CD4-positive, alpha-beta T cell treated with Interferon gamma for 1 hour (primary cell): ENCODE measurements at places on chromosomes 7 and 10.
A peak's percentile ranks its signal among the peaks of the same experiment; 100 is the strongest.

GRCh38 chr7:159272739-159273138 lies 128.1 kb upstream of the VIPR2 start:
- no peak for DNase-seq

- no peak for DNase-seq
Measured at GRCh38 chr10:72727130-72727529, 35.2 kb downstream of the MCU start.

DNA sequence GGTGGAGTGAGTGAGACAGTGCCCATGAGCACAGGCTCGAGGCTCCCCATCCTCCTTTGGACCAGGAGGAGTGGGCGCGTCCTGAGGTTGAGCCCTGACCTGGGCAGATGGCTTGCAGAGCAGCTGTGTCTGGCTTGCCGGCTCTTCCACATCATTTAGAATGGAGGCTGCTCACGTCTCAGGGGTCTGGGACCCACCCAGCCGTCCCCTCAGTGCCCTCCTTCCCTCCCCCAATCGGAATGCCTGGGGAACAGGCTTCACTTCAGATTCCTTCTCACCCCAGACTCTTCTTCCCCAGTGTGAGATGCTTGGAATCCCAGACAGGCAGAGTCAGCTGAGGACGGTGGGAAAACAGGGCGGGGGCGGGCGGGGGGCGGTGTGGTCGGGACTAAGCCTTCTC lies 968.6 kb upstream of the ZNF722 start:
- DNase-seq: no peak

DNA sequence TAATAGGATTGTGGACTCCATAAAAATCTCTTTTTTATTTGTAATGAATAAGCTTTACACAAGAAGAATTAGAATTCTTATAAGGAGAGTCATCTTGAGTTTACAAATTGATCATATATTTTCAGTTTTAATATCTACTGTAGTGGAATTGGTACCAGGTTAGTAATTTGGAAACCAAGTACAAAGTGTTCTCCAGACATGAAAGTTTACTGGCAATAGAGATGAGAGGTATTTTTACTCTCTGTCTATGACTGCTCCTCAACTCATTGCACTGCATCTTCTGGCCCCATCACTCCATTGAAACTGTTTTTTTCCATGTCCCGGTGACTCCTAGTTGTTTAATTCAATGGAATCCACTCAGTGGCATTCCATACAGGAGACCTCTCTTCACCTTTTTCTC lies 164.5 kb upstream of the SMIM30 start:
- no peak for DNase-seq

DNA sequence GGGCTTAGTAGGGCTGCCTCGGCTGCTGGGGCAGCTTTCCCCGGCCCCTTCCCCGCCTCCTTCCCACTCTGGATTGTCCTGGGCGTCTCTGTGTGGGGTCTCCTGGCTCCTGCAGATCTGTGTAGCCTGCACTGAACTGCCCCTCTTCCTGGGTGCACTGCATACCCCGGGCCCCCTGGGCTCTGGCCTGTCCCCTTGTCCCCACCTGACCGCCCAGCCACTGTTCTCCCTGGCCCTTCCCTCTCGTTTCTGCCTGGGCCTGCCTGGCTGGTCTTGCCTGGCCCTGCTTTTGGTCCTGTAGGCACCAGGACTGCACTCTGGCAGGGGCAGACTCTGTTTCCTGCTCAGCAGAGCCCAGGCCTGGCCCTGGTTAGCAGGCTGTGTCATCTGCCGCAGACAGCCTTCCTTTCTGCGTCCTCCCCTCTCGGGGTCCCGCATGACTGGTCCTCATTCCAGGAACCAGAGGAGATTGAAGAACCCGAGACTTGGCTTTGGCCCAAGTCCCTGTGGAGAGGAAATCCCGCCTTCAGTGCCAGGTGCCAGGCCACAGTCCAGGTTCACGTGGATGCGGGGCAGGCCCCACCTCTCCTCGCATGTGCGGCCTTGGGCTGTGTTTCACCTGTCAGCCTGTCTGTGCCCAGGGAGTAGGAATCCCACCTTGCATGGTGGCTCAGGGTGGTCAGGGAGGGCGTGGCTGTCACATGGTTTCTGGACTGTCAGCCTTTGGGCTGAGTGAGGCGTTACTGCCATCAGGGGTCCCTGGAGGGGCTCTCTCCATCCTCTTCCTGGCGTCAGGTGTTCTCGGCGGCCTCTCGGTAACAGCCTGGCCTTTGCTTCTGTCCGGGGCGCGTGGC lies 9.2 kb downstream of the INPP5A start:
- DNase-seq: peak; percentile 56

- no peak for DNase-seq
Measured at GRCh38 chr7:144822223-144822622, 13.6 kb downstream of the TPK1 start.

- no peak for DNase-seq
Measured at GRCh38 chr10:100739517-100740368, 5.6 kb upstream of the PAX2 start.

DNA sequence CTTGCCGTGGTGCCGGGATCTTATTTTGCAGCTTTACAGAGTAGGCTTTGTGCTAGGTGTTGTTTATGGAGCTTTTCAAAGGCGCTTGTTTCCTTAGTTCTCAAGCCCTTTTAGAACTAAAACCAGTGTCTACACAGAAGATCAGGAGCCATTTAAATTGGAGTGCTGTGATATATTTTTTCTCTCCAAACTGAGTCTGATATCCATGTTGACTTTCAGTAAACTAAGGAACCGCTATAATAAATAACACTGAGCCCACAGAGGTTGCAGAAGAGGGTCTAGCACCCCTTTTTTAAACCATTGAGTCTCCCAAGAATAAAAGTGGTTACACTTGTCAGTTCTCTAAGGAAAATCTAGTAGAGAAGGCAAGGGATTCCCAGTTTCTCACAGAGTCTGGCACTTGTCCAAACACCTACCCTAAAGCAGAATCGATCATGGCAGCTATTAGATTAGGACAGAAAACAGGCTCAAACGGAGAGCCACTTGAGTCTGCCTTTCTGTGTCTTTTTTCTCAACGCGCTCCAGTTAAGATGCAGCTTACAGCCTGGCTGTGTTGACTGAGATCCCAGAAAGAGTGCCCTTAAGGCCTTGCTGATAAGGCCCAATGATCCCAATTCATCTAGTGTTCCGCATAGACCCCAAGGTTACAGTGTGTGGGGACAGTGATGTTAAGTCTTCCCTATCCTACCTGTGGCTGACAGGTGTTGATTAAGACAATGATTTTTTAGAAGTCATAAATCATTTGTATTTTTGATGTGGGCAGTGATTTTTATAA lies 804 bp downstream of the TMEM106B start:
- no peak for DNase-seq

GRCh38 chr10:101291331-101292193 lies 62.3 kb upstream of the LBX1 start:
- peak; percentile 26 for DNase-seq

- no peak for DNase-seq
Measured at GRCh38 chr7:135023622-135024021, 37.3 kb downstream of the AGBL3 start.

GRCh38 chr7:26663874-26664273 lies 200.5 kb downstream of the SKAP2 start:
- no peak for DNase-seq

DNA sequence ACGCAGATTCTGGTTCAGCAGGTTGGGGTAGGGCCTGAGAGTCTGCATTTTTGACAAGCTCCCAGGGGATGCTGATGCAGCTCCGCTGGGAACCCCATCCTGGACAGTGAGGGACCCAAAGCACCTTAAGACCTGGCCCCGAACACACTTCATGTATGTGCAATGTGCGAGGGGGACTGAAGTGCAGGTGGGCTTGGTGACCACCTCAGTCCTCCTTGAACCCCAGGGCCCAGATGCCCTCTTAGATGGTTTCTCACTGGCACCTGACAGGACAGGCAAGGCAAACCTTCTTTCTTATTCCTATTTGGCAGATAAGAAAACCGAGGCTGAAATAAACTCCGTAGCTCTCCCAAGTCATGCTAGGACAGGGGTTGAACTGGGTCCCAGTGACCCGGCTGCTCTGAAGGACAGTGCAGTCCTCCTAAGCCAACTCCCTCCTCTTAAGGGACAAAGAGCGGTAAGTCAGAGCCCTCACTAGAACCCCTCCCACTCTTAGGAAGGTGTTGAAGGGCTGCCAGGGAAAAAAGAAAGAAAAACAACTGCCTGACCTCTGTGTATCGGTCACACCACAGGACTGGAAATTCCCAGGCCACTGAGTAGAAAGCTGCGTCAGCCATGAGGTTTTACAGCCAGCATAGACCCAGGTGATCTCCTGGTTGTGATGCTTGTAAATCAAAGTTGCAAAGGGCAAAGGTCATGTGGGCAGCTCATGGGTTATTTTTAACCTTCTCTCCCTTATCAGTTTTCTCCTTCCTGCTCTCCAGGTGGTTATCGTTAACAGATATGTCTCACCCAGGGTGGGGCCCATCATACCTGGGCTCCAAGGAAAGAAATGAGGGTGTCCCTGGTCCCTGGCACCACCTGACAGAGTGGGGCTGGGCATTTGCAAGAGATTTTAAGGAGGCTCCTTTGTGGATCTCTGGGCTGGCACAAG lies 90.9 kb upstream of the SMNDC1 start:
- DNase-seq: no peak

DNA sequence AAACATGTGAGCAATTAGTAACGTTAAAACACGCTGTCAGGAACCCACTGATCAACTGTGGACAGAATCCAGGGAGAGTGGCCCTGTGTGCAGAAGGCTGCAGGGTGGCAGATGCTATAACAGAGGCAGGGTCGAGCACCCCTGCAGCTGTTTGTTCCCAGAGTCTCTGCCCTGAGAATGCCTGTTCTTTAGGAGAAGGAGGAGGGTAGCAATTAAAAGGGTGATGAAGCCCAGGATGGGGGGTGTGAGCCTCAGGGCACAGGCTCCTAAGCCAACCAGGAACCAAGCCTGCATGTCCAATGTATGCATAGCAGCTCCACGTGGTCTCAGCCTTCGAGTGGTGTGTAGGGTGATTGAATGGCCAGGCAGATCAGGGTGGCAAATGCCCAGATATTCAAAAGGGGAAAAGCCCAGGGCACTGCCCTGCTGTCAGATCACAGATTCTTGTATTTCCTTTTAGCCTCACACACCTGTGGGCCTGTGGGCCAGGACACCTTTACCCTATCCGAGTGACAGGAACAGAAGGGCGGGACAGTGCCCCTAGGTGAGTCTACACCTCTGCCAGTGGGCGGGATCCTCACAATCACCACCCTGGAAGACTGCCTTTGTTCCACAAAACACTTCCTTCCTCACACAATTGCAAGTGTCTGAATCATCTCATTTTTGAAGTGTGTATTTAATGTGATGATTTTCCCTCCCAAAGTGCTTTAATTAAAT lies 7.3 kb downstream of the WDFY4 start:
- DNase-seq: no peak

GRCh38 chr7:12066004-12066403 lies 145.1 kb upstream of the TMEM106B start:
- DNase-seq: no peak

GRCh38 chr10:88184543-88185297 lies 321.3 kb downstream of the PTEN start:
- DNase-seq: no peak

- DNase-seq: no peak
Measured at GRCh38 chr10:83633547-83633946, 505.8 kb upstream of the GHITM start.

- DNase-seq: no peak
Measured at GRCh38 chr10:115503546-115503945, 410.4 kb downstream of the ATRNL1 start.

DNA sequence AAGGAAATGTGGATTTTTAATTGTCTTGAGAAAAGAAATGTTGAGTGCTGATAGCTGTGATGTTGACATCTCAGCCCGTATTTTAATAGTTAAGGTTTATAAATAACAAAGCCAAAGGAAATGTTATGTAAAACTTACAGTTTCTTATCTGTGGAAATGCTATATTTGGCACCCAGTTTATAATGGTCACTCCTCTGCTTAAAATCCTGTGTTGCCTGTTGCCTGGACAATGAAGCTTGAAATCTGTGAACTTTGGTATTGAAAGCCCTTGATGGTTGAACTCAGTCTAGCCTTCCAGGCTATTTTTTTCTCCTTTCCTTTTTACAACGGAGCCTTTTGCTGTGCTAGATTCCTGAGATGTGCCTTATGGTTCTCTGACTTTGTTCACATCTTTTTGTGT lies 46.5 kb downstream of the MCU start:
- no peak for DNase-seq

GRCh38 chr7:11341285-11341944 lies 367.7 kb downstream of the PHF14 start:
- no peak for DNase-seq

DNA sequence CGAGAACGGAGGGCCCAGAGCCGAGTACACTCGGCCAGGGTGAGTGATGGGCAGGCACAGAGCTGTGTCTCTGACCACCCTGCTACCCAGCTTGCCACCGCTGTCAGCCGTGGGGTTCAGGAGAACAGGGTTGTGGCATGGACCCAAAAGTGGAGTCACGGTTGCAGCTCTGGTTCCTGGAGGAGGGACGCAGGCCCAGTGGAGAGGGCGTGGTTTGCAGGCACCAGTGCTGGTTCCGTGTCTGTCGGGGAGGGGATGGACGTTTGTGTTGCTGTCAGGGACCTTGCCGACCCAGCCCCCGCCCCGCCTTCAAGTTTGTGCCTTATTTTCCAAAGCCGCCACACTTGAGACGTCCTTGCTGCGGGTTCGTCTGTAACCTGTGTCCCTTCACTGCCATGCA lies 45.1 kb upstream of the AP5Z1 start:
- DNase-seq: no peak

- DNase-seq: no peak
Measured at GRCh38 chr10:113027574-113028455, 77.8 kb downstream of the TCF7L2 start.

GRCh38 chr7:90025771-90026170 lies 128.5 kb upstream of the STEAP1 start:
- DNase-seq: no peak

DNA sequence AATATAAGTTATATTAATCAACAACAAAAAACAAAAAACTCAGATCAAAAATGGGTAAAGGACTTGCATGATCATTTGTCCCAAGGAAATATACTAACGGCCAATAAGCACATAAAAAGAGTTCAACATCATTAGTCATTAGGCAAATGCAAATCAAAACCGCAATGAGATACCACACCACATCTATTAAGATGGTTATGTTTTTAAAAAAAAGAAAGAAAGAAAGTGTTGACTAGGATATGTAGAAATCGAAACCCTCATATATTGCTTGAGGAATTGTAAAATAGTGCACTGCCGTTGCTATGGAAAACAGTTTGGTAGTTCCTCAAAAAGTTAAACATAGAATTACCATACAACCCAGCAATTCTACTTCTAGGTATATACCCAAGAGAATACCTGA lies 39.4 kb upstream of the CTNNA3 start:
- no peak for DNase-seq

GRCh38 chr10:12684784-12685183 lies 316.7 kb downstream of the CCDC3 start:
- DNase-seq: no peak

- peak; percentile 94 for DNase-seq
Measured at GRCh38 chr10:99732033-99732842, at the start of the genes COX15 and CUTC. TSS of gene COX15 (minus strand) at chr10:99732127. CDS start at chr10:99732049, 78 bp downstream. TSS of gene CUTC (plus strand) at chr10:99732234. CDS start at chr10:99732349, 115 bp downstream.

DNA sequence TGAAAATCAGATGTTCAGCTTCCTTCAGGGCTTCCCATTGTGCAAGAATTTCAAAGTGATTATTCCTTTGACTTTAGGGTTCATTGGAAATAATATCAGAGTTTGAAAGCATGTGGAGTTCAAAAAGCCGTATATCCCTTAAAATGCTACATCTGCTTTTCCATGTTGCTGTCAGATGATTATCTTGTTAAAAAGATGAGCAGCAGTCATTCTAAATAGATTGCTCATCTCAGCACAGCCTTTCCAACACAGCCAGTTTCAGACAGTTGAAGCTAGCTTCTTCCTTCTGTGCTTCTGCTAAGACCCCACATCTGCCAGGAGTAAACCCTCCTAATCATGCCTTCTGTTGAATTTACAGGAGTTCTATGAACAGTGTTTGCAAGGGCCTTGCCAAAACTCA lies 204.4 kb upstream of the PTER start:
- DNase-seq: no peak

- no peak for DNase-seq
Measured at GRCh38 chr10:82867056-82867455, 992.1 kb downstream of the NRG3 start.
